ENCODE measurements at places on chromosomes 3 and 15.

DNA sequence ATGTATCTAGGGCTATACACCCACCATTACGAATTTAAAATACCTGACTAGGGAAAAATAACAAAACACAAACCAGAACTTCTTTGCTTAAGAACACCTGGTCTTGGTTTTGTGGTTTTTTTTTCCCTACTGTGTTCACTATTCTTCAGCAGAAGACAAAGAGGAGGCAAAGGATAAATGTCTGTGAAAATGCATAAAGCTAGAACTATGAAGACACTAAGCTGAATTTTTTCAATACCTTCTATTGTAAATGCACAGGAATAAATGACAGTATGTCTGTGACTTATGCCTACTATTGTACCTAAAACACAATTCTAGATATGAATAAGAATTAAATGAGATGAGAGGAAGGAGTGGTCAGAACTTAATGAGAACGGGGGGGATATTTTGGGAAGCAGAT, 86.9 kb downstream of the TBL1XR1 start:
- no peak for DNase-seq

DNA sequence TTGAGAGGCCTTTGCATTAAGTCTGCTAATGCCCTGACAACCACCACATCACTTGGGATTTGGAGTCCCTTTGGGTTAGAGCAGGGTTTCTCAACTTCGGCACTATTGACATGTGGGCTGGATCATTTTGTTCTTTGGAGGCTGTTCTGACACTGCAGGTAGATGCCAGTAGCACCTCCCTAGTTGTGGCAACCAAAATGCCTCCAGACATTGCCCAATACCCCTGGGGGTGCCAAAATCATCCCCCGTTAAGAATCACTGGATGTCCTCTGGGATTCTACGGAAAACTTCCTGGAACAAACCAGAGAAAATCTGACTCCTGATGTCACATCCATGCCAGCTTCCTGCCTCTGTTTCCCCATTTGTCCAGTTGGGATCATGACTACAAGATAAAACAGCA, 37.2 kb upstream of the BLM start:
- DNase-seq: no peak

DNA sequence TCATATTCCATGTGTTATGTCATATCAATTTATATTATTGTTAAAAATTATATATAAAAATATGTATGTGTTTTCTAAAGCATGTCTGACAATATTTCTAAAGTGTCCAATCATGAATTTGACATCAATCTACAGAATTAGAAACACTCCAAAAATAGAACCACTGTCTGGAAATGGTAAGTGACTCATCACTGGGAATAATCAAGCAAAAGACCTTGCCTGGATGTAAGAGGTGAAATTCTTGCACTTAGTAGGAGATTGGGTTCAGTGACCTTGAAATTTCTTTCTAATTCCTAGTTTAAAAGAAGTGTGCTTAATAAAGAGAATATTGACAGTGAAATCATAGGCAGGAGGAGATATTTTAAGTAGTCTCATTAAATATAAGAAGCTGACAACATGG, 188.8 kb downstream of the ZNF385D start:
- no peak for DNase-seq

GRCh38 chr15:59298225-59298853, 74.3 kb downstream of the MYO1E start:
- no peak for DNase-seq

- no peak for DNase-seq
These were observed 96.0 kb downstream of the C3orf70 start for GRCh38 chr3:185056908-185057307.

DNA sequence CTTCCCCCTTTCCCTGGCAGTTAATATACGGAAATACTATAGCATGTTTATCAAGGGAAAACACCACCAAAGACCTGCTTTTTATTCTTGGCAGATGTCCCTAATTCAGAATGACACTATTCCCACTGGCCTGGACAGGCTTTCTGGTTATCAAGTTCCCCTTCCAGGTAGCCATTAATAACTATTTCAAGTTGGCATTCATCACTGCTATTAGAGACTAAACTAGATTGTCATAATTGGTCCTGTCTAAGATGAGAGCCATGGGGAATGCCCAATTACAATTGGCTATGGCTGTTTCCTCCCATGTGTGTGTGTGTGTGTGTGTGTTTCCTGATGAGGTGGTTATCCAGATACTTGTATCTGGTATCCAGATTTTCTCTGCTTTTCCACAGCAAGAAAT, 608.1 kb downstream of the SQOR start:
- no peak for DNase-seq

DNA sequence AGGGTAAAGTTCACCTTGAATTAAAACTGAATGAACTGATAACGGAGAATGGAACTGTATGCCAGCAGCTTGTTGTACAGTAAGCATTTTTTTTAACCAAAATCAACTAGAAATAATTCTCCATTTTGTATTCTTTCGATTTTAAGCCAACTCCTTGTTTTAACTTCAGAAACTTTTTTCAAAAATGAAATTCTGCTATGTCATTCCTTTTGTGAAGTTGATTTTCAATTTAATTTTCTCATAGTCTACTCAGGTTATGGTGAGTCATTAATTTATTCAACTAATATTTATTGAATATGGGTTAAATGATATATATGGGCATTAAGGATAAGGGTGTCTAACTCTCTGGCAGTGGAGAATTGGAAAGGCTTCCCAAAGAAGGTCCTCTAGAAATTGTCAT, 53.7 kb downstream of the RASA2 start:
- DNase-seq: no peak

GRCh38 chr15:95410757-95411156, 919.7 kb upstream of the NR2F2 start:
- no peak for DNase-seq

- no peak for DNase-seq
These were observed 58.8 kb upstream of the SLC6A11 start for GRCh38 chr3:10757021-10757820.

GRCh38 chr3:170507063-170507462, 78.8 kb downstream of the SLC7A14 start:
- DNase-seq: no peak

DNA sequence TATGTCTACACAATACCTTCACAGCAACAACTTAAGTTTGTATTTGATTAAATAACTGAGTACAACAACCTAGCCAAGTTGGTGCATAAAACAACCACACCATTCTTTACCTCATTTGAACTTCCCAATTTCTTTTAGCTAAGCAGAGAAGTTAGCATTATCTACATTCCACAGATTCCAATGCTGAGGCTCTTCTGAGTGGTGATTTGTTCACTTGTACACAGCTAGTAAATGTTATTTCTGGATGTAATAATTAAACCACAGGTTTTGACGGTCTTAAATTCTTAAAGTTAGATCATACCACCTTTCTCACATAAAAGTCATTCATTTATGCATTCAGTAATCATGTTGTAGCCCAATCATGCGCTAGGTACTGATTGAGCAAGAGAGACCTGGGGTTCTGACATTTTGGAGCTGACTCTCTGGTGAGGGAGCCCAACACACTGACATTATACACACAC, 102.5 kb downstream of the SST start:
- no peak for DNase-seq

- DNase-seq: no peak
These were observed 14.2 kb downstream of the CRBN start for GRCh38 chr3:3165241-3165640.

DNA sequence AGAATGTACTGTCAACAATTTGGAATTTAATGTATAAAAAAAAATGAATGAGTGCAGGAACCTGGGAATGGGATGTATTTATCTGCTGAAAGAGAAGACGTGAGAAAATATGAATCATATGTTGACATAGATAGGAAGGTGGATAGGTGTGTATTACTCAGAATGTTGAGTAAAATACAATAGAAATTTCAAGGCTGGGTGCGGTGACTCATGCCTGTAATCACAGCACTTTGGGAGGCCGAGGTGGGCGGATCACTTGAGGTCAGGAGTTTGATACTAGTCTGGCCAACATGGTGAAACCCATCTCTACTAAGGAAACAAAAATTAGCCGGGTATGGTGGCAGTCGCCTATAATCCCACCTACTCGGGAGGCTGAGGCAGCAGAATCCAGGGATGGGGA, 202.8 kb downstream of the CADM2 start:
- DNase-seq: no peak

- no peak for DNase-seq
These were observed 80.9 kb downstream of the RAP2B start for GRCh38 chr3:153242896-153243295.

DNA sequence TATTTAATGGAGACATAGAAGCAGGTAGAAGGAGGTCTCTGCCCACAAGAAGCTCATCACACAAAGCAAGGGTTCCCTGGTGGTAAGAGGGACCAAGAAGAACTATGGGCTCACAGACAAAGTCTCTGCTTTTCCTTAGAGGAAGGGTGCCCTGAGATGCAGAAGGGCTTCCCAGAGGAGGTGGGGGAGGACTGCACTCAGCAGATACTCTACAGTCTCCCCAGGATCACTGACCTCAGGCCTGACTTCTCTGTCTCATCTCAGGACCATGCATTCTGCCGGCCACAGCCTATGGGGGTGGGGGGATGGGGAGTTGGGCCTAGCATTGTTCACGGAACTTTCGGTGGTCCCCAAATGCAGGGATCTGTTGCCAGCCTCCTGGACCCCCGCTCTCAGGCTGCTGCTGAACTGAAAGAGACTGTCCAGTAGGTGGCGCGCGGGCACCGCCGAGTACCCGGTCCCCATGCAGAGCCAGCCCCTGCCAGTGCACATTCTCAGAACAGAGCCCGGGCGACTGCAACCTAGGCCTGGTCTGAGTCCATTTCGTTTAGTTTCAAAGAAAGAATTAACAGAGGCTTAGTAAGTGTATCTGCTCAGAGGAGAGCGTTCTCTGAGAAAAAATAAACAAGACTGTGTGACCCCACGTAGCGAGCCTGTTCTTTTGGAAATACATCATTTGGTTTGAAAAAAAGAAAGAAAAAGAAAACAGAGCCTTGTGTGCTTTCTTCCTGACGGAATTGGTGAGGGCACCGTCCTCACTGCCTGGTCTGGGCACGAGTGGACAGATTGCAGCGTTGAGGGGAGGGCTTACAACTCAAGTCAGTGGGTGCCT, 74.1 kb downstream of the LRTM1 start:
- peak; percentile 75 for DNase-seq

GRCh38 chr15:40766194-40766815, 2.4 kb downstream of the GCHFR start:
- no peak for DNase-seq

DNA sequence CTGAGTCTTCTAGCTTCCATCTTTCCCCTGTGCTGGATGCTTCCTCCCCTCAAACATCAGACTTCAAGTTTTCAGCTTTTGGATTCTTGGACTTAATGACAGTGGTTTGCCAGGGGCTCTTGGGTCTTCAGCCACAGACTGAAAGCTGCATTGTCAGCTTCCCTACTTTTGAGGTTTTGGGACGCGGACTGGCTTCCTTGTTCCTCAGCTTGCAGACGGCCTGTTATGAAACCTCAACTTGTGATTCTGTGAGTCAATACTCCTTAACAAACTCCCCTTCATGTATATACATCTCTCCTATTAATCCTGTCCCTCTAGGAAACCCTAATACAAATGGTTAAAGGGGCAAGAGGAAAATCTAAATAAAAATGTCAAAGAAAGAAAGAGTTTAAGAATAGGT, 100.1 kb downstream of the ABI3BP start:
- no peak for DNase-seq

GRCh38 chr15:29676961-29677402, 145.3 kb downstream of the TJP1 start:
- no peak for DNase-seq

GRCh38 chr3:39127908-39128304, 20.4 kb downstream of the TTC21A start:
- no peak for DNase-seq

GRCh38 chr3:111861391-111861790, 2.3 kb downstream of the PHLDB2 start:
- DNase-seq: no peak

DNA sequence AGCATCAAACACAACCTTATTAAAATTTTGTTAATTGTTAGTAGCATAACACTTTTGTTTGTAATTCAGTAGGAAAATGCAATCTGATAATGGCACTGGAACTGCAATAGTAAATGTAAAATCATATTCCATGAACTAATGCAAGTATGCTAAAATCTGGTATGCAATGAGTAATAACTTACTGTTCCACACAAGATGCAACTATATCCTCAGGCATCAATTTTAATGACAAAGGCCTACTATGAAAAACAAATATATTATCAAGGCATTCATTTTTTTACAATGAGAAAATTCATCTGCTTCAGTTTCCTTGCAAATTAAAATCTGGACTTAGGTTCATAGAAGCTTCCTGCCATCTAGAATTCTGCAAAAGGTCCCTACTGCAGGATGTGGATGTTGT, 1.4 kb upstream of the NSMCE3 start:
- no peak for DNase-seq

DNA sequence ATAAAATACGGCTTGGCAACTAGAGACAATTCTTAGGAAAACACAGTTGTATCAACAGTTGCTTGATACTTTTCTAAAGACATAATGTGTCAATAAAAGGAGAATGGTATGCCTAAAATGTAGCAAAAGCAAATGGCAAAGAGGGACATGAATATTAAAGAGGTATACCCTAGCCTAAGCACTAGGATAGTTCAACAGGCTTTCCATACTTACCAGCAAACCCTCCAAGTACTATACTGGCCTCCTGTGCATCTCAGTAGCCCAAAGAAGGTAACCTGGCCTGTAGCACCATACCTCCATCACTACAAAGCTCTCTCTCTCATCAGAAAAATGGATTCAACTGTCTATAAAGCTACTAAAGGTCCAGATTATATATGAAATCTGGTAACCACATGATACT, 7.5 kb downstream of the SETD2 start:
- DNase-seq: no peak

DNA sequence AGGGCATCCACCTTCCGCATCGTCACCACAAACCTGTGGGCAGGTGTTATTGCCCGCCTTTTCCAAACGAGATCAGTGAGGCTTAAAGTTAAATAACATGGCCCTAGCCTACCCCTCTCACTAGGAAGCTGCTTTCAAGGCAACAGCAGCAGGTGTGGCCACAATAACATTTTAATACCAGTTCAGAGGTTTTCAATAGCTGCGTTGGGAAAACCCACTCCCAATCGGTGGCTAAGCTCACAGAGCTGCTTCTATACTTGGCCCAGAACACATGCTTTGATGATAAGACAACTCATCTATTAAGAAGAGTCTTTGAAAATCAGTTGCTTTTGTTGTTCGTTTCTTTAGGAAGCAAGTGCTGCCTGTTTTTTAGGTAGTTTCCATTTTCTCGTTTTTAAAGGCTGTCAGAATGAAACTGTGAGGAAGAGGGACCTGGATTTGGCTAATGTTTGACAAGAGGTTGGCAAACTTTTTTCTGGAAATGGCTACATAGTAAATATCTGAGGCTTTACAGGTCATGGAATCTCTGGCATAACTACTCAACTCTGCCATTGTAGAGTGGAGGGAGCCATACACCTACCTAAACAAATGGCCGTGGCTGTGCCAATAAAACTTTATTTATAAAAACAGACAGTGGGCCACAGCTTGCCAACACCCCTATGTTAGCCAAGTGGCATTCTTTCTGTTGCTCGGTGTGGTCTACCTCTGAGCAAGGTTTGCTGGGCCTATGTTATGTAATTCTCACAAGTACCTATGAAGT, 179.6 kb downstream of the FEZF2 start:
- DNase-seq: no peak

- DNase-seq: no peak
These were observed 421.0 kb upstream of the THRB start for GRCh38 chr3:24915639-24916038.

GRCh38 chr15:68818066-68818768, 2.5 kb downstream of the ANP32A start:
- DNase-seq: peak; percentile 72
